Muscle of arm (tissue), 14 donors: ENCODE measurements at places on chromosomes 12 and 14.

GRCh38 chr12:68971404-68971803, 38.4 kb upstream of the CPM start:
- no peak for DNase-seq

GRCh38 chr12:111991946-111992345, 21.0 kb downstream of the TMEM116 start:
- DNase-seq, result no peak

GRCh38 chr12:94570161-94570560, 80.2 kb downstream of the TMCC3 start:
- no peak for DNase-seq

GRCh38 chr14:73239393-73240241, 2.3 kb downstream of the PAPLN start:
- peak; percentile 45 for DNase-seq

DNA sequence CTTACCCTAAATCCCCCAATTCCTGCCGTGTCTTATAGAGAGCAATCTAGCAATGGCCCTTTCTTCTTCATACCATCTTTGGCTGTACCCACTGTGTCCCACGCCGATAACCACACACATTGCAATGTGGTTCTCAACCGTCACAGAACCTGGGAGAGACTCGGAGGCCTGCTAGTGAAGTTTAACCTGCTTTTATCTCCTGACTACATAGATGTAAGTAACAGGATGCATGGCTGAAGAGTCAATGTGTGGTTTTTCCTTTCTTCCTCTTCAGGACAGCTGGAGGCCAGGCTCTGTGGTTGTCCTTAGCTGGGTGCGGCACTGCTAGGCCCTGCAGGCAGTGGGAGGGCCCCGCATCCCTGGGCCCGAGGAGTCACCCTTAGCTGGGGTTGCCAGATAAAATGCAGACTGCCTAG, 51.3 kb downstream of the ZNF664 start:
- DNase-seq, result no peak

DNA sequence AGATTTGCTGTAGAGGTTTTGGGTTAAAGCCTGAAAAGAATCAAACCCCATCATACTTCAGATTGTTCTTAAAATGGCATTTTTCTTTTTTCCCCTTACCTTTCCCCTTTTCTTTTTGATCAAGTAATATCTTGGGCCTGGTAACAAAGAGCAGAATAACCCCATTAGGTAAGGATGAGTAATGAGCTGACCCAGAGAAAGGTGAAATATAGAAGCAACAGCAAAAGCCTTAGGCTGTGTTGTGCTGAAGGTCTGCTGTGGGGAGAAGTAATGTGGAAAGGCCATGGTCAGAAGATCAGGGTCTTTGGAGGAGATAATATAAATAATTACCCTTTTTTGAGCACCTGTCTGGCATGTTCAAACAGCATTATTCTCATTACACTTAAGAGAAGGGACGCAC, 42.3 kb downstream of the MIA2 start:
- DNase-seq, result no peak

GRCh38 chr12:106598003-106598402, 15.2 kb downstream of the RFX4 start:
- no peak for DNase-seq

DNA sequence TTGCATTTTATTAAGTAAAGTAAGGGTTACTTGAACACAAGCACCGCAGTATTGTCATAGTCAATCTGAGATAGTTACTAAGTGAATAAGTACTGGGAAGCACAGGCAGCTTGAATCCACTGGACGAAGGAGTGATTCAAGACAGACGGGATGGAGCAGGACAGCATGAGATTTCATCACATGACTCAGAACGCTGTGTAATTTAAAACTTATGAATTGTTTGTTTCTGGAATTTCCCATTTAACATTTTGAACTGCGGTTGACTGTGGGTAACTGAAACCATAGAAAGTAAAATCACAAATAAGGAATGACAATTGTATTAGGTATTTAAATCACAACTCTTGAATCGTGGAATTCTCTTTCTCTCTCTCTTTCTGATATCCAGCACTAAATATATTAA, 1630.4 kb upstream of the SEL1L start:
- peak; percentile 7 for DNase-seq

- no peak for DNase-seq
These were observed 12.1 kb downstream of the SRSF5 start for GRCh38 chr14:69779088-69779487.

GRCh38 chr14:59090572-59090971, 97.9 kb upstream of the DAAM1 start:
- DNase-seq, result no peak

GRCh38 chr14:24794644-24795305, 160.8 kb upstream of the GZMB start:
- DNase-seq, result no peak

- DNase-seq, result peak; percentile 39
These were observed 27.6 kb downstream of the PMCH start for GRCh38 chr12:102169922-102170621.
